Stimulated activated CD4-positive, alpha-beta T cell treated with anti-CD3 and anti-CD28 coated beads, Interleukin-2, amount 100 ng/mL, for 24 hours (primary cell): ENCODE measurements at places on chromosomes 11 and 22.

DNA sequence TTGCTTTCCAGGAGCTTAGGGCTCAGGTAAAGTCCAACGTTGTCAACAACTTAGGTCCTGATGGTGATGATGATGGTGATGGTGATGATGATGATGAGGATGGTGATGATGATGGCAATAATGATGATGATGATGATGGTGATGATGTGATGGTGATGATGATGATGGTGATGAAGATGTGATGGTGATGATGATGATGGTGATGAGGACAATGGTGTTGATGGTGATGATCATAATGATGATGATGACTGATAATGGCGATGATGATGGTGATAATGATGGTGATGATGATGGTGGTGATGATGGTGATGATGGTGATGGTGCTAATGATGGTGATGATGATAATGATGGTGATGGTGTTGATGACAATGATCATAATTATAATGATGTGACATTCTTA, 750.2 kb downstream of the TBC1D22A start:
- DNase-seq, result no peak

DNA sequence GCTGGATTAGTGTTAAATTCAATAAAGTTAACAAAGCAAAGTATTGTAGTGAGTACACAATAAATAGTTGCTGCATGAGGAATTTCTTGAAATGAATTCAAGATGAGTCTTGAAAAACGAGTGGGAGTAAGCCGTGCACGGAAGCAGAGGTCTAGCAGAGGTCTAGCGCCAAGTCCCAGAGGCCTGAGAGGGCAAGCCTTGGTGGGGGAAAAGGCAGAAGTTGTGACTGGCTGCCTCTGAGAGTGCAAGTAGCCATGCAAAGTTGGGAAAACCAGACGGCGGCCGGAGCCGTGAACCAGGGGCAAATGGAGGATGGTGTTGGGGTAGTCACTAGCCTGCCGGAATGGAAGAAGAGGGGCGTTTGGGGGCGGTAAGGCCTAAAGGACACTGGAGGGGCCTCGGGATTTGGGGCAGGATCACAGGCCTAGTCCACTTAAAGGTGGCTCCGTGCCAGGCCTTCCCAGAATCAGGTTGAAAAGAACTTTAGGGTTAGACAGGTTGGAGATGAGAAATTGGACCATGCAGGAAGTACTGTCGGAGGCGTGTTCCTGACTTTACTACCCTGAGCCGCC, 379 bp upstream of the SLC3A2 start:
- peak; percentile 48 for DNase-seq

DNA sequence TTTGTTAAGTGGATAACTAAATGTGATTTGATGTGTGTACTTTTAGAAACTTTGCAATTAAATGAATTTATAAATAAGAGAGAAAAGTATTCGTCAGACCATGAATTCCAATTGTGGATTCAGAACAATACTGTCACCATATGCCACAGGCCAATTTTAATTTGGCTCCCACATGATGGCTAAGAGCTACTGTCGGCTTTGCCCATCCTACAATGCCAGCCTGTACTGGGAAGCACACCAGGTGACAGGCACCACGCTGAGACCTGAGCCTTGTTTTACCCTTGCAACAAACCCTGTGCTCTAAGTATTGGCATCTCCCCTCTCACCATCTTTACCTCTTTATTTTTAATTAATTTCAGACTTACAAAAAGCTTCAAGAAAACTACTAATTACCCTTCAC, 14.0 kb downstream of the RAB30 start:
- no peak for DNase-seq

DNA sequence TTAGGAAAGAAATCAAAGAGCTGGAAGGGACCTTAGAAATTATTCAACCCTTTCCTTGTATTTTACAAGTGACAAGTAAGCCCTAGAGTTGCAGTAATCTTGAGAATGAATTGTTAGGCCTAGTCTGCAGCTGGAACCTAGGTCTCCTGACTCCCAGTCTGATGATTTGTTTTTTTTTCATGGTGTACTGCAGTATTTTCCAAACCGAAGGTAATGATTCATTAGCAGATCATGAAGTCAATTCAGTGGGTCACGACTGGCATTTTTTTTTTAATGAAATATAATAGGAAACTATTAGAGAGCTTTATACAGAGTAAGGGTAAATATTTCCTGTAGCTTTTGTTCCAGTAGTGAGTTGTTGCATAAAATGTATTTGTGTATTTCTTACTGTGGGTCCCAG, 42.8 kb downstream of the EXT2 start:
- no peak for DNase-seq

DNA sequence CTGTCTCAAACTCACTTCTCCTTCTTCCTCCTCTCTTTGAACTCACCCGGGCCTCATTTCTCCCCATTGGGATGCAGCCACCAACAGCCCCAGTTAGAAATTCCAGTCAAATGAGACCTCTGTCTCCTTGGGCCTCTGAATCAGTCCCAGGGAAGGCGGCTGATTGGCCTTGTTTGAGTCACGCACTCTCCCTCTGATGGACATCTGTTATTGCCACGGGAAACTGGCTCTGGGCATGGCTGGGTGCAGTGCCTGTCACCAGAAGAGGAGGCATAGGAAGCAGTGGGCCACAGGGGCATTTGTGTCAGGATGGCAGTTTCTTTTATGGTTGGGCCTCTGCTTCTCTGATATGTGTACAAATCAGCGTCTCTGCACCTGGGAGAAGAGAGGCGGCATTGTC, 9.6 kb upstream of the WNT11 start:
- DNase-seq, result no peak

DNA sequence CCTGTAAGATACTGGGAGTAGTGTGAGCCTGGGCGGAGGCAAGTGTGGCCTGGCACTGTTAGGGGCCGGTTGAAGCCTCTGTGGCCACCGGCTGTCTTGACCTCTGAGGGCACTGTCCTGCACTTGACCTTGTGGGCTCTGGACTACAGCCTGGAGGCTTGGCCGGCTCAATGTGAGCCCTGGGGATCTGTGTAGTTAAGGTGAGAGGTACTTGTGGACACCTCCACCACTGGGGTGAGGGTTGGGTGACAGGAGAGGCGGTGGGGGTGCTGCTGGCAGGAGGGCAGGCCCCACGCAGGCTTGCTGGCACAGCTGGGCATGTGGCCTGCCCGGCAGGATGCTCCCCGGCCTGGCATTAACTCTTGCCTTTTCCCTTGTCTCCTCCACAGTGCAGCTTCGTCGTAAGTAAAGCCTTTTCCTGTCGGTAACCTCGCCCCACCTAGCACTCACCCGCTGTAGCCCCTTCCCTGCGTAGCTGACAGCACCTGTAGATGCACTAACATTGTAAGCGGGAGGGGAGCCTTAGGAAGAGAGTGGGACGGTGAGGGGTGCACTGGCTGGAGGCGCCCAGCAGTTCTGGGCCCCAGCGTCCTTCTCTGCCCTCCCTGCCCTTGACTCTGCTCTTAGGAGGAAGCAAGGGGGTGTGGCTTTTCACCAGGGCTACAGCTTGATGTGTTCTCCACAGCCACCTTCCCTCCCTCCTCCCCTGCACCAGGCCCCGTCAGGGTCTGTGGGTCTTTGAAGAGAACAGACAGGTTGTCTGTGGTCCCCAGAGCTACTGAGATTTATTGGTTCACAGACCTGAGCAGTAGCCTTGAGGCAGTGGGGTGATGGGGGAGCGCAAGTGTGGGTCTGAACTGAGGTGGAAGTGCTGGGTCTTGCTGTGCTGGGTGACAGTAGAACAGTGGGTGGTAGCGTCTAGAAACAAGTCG, 17.6 kb downstream of the INCENP start:
- DNase-seq, result no peak

DNA sequence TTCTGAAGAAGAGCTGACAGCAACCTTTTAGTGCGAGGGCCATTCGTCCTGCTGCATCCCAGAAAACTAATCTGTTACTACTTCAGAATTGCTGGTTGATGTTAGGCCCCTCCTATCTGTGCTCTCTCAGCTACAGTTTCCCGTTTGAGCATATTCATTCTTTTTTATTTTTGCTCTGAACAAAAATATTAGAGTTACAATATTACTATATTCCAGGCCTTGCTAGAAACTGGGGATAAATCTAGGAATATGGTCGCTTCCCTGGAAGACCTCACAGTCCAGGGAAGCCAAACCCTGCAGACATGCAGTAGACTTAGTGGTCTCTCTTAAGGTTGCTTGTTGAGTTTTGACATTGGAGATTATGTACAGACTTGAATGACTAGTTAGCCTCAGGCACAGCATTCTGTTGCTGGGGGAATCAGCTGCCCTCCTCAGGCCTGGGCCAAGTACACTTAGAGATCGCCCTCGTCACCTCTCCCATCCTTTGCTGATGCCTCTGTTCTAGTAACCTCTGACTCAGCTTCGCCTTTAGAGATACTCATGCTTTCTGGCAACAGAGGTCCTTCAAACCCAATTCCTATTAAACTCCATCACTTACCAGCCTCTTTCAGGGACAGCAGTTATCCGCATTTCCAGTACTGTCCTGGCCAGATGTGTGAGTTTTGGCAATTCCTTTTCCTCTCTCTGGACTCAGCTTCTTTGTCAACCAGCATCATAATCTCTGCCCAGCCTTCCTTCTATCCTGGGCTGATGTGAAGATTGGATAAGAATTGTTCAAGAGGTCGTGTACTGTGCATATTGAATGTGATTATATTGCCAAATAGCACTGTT, 698 bp upstream of the ANAPC15 start:
- DNase-seq, result no peak

- no peak for DNase-seq
Measured at GRCh38 chr11:56922421-56922820, 66.3 kb upstream of the OR5AK2 start.

- DNase-seq, result no peak
Measured at GRCh38 chr22:32475468-32476010, 928 bp downstream of the FBXO7 start.
